Transverse colon (tissue), 4 donors: ENCODE measurements at places on chromosomes 11 and 22.

DNA sequence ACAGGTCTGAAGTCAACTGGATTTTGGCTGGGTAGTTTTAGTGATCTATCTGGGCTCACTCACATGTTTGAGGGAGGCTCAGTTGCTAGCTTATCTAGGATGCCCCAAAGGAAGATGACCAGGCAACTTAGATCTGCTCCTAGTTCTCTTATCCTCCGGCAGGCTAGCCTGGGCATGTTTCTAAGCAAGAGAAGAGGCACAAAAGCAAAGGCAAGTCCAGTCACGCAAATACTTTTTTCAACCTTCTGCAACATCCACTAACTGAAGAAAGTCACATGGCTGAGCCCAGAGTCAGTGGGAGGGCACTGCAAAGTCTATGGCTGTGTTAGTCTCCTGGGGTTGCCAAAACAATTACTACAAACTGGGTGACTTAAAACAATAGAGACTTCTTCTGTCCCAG, 32.9 kb upstream of the FSHB start:
- no peak for DNase-seq

- DNase-seq, result no peak
Observed at GRCh38 chr11:128608746-128609407, 21.5 kb upstream of the ETS1 start.

DNA sequence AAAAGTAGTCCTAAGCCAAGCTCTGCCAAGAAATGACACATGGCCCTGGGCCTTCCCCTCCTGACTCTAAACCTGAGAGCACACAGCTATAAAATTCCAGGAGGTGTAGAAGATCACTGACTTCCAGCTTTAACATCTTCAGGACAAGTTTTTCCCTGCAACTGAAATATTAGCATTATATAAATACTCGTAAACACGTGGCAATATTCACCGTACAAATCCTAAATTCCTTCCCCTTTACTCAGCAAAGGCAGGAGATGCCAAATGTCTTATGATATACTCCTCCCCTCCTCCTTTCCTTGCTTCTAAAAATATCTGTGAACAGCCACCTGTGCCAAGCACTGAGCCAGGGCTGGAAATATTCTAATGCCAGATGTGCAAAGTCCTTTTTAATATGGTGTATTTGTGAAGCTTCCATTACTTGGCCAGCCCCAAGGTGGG, 194.0 kb downstream of the LARGE1 start:
- no peak for DNase-seq

DNA sequence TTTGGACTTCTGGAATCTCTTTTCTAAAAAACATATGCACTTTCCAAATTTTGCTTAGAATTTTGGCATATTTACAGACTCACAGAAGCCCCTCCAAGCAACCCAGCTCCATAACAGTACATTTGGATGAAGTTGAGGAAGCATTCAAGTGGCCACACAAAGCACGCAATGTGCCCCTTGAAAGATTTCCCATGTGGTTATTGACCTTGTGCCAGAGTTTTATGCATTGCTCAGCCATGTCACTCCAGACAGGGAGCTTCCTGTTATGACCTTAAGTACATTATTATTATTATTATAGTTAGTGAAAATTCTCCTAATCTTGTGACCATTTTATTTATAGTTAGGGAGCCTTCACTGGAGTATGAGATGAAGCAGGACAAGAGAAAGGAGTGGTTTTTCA, 35.0 kb upstream of the BDNF start:
- no peak for DNase-seq

- DNase-seq, result no peak
Observed at GRCh38 chr11:34633990-34634693, 13.2 kb downstream of the EHF start.

DNA sequence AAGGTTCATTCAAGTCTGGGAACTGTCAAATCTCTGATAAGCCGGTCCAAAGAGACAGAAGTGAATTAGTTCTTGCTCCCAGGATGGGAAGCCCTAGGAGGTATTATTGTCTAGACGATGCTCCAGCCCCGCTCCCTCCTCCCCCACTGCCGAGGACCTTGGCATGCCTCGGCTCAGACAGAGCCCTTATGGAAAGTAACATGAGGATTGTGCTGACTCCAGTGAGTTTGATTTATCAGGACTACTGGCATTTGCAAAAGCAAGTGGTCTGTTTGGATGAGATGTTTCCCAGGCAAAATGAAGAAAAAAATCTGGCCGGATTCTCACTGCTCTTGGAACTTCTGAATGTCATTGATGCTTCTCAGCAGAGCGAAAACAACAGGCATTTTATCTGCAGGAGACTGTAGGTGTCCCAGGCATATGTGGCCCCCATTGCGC, 341.0 kb downstream of the ETS1 start:
- no peak for DNase-seq

DNA sequence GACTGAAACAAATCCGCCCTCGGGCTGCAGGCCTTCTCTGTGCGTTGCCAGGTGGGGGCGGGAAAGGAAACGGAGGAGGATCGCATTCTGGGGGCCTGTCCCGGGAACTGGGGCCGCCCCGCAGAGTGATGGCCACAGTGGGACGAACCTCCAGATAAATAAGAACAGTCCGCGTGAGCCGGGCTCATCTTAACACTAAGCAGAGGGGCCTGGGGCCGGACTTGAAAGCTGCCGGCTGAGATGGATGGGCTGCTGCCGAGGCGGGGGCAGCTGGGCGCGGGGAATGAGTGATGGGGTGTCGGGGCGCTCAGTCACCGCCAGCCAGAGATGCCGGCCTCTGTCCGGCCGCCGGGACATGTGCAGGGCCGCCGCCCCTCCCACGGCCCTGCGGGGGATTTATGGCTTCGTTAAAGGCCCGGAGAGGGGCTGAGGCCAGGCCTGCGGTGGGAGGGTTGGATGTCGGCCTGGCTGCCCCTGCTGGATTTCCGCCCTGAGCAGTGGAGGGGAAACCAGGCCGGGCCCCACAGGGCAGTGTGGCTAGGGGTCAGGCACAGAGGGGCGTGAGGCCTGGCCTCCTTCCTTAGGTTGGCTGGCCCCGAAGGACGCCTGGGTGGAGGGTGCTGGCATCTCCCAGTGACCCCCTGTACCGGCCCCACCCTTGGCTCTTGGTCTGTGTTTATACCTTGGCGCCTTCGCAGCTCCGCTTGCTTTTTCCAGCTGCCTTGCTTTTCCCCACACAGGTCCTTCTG, 45.3 kb upstream of the CD82 start:
- no peak for DNase-seq

- DNase-seq, result peak; percentile 87
Observed at GRCh38 chr22:42313804-42314581, 43.5 kb upstream of the TCF20 start.

GRCh38 chr11:84061726-84062125, 775.6 kb upstream of the CCDC90B start:
- no peak for DNase-seq

GRCh38 chr11:8834379-8834778, 76.6 kb upstream of the AKIP1 start:
- no peak for DNase-seq

DNA sequence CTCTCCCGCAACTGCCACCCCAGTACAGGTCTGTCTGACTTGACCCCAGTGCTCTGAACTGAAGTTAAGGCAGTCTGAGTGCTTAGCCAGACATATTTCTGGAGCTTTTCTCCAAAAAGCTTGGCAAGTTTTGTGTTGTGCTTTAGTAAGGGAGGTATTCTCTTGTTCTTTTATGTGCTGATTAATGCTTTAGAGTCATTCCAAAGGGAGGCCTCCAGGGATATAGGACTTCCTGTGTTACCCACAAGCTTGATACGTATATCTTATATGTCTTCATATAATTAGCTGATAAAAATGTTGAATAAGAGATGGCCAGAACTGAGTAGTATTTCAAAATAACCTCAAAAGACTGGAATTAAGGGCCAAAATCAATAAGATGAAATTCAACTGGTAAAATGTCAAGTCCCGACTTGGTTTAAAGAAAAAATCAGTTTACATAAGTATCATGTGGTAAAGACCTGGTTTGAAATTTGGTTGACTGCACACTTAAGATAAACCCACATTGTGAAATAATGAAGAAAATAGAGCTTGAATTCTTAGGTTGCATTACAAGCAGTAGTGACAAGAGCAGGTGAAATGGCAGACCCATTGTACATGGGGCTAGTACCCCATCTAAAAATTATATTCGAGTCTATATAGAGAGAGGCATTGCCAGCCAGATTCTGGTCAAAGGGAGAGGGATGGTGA, 226.9 kb downstream of the SNX19 start:
- no peak for DNase-seq

DNA sequence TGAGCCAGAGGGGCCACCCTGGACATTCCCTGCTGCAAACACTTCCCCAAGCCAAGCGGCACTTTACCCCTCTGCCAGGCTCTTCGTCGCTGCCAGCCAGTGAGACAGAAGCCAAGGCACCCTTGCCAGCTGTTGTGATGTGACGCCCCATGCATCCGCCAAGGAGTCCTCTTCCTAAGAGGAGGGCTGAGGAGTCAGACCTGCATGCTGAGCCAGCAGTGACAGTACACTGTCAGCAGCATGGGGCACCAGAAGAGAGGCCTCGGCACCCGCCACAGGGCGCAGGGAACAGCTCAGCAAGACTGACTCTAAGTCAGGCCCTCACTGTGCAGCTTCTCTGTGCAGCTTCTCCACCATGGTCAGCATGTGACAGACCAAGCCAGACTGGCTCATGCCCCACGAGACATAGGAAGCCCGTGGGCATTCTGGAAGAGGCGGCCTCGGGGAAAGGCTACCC, 26.4 kb downstream of the VPS37C start:
- no peak for DNase-seq

DNA sequence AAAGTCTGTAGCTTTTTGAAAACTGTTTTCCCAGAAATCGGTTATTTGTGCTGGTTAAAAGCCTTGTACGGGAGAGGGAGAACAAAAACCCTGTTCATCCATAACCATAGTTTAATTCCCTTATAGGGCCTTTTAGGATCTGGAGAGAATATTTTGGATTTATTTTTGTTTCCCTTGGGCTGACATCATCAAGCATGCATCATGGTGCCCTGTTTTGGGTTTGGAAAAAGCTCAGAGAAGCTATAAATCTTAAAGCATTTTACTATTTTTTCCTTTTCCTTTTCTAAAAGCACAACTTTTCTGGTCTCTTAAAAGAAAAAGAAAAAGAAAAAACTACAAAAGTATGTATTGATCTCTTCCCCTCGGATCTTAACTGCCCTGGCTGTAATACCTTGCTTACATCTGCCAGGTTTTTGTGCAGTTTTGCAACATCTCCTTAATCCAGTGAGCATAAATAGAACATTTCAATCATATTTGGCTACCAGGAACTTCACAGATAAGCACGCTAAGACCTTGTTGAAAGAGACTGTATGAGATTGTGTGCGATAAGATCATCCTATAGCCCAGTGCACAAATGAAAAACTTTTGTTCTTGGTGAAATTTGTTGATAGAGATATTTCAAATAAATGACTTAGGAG, 88.0 kb downstream of the ZBTB16 start:
- DNase-seq, result no peak

DNA sequence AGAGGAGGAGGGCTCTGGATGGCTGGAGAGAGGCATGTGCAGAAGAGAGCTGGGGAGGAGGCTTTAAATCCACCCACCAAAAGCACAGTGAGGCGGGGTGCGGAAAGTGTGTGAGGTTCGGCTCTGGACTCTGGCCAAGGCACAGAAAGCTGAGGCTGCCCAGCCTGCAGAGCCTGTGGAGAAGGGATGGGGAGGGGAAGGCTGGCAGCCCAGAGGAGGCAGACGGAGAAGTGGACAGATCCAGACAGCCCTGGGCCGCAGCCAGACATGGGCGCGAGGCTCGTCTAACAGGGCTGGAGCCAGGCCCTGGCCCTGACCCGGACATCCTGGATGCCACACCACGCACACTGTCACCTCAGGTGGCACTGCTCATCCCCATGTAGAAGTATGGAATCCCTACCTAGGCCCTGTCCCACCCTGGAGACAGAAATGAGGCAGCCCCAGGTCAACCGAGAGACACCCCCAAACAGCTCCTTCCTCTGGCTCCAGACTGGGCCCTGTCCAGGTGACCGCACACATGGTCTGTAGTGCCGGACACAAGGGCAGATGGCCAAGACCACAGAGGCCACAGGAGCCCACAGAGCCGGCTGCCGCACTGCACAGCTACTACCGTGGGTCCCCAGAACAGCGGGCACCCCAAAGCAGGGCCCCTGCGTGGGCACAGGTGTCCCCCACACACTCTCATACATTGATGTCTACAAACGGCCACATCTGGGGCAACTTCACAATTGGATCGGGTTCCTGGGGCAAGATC, 16.6 kb upstream of the MOB2 start:
- DNase-seq, result no peak

- DNase-seq, result no peak
Observed at GRCh38 chr11:64976651-64977050, 4.7 kb upstream of the MAJIN start.

GRCh38 chr11:30326114-30326778, 3.3 kb downstream of the ARL14EP start:
- DNase-seq, result no peak

DNA sequence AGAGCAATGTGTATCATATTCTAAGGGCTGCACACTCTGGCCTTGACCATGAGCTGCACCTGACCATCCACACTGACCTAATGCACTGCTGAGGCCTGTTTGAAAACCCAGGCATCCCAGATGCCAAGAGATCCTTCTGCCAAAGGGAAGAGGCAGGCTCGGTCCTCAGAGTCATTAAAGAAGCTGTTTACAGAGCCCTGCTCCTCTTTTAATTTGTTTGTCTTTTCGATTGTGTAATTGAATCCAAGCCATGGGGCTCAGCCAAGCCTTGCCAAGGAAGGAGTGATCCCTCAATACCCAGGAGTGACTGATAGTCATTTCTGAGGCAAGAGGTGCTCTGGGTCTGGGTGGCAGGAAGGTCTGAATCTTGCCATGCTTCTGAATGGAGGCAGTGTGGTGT, 94.5 kb upstream of the ISX start:
- DNase-seq, result no peak

GRCh38 chr11:95698676-95699557, 90.7 kb downstream of the FAM76B start:
- DNase-seq, result no peak

DNA sequence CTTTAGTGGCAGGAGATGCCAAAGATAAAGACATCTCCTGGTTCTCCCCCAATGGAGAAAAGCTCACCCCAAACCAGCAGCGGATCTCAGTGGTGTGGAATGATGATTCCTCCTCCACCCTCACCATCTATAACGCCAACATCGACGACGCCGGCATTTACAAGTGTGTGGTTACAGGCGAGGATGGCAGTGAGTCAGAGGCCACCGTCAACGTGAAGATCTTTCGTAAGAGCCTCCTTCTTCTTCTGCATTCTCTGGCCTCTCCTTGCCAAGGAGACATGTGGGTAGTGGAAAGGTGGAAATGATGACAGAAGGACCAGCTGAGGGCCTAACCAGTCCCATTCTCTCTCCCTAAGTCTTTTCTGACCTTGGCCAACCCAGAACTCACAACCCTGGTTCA, 110.1 kb upstream of the TTC12 start:
- DNase-seq, result no peak

GRCh38 chr11:14242187-14242586, 116.8 kb downstream of the RRAS2 start:
- no peak for DNase-seq

DNA sequence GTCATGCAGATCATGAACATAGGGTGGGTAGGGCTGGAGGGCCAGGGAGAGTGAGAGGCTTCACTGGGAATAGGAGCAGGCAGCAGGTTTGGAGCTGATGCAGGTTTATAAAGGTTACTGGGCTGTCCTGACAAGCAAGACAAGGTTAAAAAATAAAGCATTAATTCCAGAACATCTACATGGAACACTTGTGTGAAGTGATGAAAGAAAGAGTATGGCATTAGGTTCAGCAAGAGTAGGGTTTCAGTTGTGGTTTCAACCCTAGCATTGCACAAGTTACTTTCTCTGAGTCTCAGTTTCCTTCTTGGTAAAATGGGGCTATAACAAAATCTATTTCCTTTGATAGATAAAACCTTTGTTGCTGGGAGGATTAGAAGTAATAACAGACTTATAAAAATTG, 114.6 kb upstream of the SESN3 start:
- no peak for DNase-seq
